Epithelial cell of alveolus of lung (primary cell): ENCODE measurements at places on chromosomes 3 and 15. TPM values are rescaled to one million over a fixed set of nuclear protein-coding genes. Genes with fewer than 3 reads are reported as not detected.

RTP4 gene
- 0.13 TPM in 1 of 2 replicates, not detected in the other for total RNA-seq

TRPM1 gene
- total RNA-seq: not detected in 2 replicates

QTRT2 gene
- 5.7 and 11.8 TPM in 2 replicates for total RNA-seq

MINDY2 gene
- 9.2 and 9.8 TPM in 2 replicates for total RNA-seq

PROS1 gene
- 12.5 and 31.2 TPM in 2 replicates for total RNA-seq

A4GNT gene
- not detected in 2 replicates for total RNA-seq

SHC4 gene
- 1.5 and 1.6 TPM in 2 replicates for total RNA-seq

ARIH1 gene
- 21.7 and 22.4 TPM in 2 replicates for total RNA-seq

FOXB1 gene
- total RNA-seq: not detected in 2 replicates

BHLHE40 gene
- total RNA-seq: 14.9 and 83.5 TPM in 2 replicates

MUC4 gene
- total RNA-seq: 0.39 TPM in 1 of 2 replicates, not detected in the other

GNB4 gene
- 47.5 and 50.4 TPM in 2 replicates for total RNA-seq

RTF1 gene
- total RNA-seq: 15.6 and 25.2 TPM in 2 replicates

EFHB gene
- total RNA-seq: 1.4 TPM in 1 of 2 replicates, not detected in the other

MOBP gene
- not detected in 2 replicates for total RNA-seq

ST3GAL6 gene
- 1.3 and 1.7 TPM in 2 replicates for total RNA-seq

ROPN1 gene
- not detected in 2 replicates for total RNA-seq

FBXO40 gene
- not detected in 2 replicates for total RNA-seq

GABRR3 gene
- not detected in 2 replicates for total RNA-seq

GOLGA8G gene
- total RNA-seq: not detected in 2 replicates

ANKUB1 gene
- not detected in 2 replicates for total RNA-seq

RTP3 gene
- total RNA-seq: not detected in 2 replicates

MUC13 gene
- total RNA-seq: not detected in 2 replicates

CFAP161 gene
- total RNA-seq: not detected in 2 replicates

FETUB gene
- not detected in 2 replicates for total RNA-seq

RHOV gene
- not detected in 2 replicates for total RNA-seq

TEX264 gene
- total RNA-seq: 54.4 and 85.0 TPM in 2 replicates

CSTA gene
- 0.88 and 2.1 TPM in 2 replicates for total RNA-seq

TUSC2 gene
- 17.6 and 45.5 TPM in 2 replicates for total RNA-seq

SLC28A2 gene
- not detected in 2 replicates for total RNA-seq

PIERCE2 gene
- 6.5 TPM in 1 of 2 replicates, not detected in the other for total RNA-seq

CHRNA5 gene
- 1.0 and 1.3 TPM in 2 replicates for total RNA-seq

INSYN1 gene
- 0.52 and 2.0 TPM in 2 replicates for total RNA-seq

NEDD4 gene
- total RNA-seq: 19.0 and 19.9 TPM in 2 replicates

ISLR2 gene
- total RNA-seq: 4.4 TPM in 1 of 2 replicates, not detected in the other

ZNF774 gene
- 0.16 and 0.91 TPM in 2 replicates for total RNA-seq

TM6SF1 gene
- 1.9 and 7.5 TPM in 2 replicates for total RNA-seq

ALAS1 gene
- 45.6 and 45.7 TPM in 2 replicates for total RNA-seq

TUSC7 gene
- total RNA-seq: not detected in 2 replicates

LINGO1 gene
- 0.13 TPM in 1 of 2 replicates, not detected in the other for total RNA-seq

THRB gene
- total RNA-seq: 2.8 and 7.9 TPM in 2 replicates

EPB42 gene
- total RNA-seq: not detected in 2 replicates
